SJCRH30 (cell line): ENCODE measurements at places on chromosomes 12 and 14. TPM values are rescaled to one million over a fixed set of nuclear protein-coding genes. Genes with fewer than 3 reads are reported as not detected.

The MORN3 gene
- total RNA-seq: 0.68 and 0.75 TPM in 2 replicates

- peak; percentile 91 for DNase-seq
Observed at GRCh38 chr14:76937181-76938091, 91.1 kb downstream of the IRF2BPL start.

DNA sequence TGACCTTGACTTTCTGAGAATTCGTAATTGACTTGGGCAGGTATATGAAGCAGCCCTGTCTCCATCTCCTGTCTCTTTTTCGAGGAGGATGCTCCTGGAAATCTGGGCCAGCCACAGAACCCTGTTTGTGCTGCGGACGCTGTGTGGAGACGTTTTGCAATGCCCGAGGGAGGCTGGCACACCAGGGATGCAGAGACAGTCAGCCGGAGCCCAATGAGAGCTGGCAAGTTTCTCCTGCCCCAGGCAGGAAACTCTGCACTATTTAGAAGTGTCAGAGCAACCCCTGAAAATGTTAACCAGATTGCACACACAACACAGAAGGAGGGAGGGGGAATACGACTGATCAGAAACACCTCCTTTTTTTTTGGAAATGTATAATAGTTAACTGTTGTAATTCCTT is 103.2 kb upstream of the DYRK2 start:
- no peak for DNase-seq

The PMCH gene
- total RNA-seq: not detected in 2 replicates

DNA sequence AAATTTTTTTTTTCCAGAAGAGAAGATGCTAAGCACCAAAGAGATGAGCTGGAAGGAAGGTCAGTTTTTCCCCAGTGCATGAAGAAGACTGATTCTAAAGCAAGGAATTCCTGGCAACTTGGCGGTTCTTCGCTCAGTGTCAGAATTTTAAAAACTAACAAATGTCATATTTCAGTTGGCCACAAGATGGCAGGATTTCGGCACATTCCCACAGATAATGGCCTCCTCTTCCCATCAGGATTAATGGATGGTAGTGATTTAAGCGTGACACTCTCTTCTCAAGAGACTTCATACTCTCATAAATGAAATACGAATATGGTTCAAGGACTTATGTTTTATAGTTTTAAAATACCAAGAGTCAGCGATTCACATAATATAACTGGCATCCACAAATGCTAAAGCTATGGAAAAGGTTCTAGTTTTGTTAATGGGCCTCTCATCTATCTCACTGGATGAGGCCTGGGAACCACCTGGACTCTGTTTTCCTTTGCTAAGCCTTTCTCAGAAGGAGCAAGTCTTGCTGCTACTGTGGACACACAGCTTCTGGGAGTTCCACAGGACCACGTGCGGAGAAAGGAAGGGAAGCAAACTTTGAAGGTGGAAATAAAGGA is 46.1 kb upstream of the PTPRO start:
- DNase-seq: peak; percentile 10

DNA sequence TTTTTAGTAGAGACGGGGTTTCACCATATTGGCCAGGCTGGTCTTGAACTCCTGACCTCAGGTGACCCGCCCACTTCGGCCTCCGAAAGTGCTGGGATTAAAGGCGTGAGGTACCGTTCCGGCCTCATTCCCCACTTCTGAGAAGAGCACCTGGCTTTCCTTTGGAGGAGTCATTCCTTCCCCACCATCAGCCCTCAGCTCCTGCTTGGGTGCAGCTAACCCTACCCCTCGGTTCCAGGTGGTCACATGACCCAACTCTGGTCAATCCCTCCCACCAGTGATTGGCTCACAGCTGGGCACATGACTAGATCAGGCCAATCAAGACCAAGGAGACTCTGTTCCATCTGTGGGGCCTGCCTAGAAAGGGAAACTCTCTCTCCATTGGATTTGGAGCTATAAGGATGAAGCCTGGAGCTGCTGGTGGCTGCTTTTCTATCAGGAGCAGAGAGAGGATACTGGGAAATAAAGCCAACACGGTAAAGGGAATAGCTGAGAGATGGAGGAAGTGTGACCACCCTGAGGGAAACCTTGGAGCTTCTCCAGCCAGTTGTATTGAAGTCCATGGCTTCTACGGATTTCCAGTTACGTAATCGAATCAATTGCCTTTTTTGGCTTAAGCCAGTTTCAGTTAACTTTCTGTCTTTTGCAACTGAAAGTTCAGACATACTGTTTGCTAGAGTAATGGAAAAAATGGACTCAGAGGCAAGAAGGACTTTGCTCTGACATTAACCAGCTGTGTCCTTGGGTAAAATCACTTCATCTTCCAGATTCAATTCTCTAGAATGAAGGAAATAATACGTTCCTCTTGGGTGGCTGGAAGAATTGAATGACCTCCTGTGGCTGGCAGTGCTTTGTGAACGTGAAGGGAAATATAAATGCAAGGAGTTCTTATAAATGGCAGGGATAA is 19.7 kb upstream of the IFT81 start:
- DNase-seq: no peak

GRCh38 chr14:65229748-65230728 is 127.7 kb upstream of the MAX start:
- DNase-seq: peak; percentile 17

DNA sequence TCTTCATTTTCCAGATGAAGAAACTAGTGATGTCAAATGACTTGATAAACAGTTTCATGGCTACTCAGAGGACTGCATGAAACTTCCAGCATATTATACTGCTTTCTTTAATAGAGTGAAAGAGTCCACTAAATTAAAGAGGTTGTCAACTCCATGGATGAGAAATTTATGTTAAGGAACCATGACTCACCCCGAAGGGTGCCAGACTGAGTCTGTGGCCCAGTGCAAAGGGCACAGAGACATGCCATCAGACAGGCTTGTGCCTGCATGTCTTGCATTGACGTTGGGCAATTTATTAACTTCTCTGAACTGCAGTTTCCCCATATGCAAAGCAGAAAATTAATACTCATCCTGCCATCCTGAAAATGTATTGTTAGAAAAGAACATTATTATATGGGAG is 382.4 kb downstream of the APAF1 start:
- no peak for DNase-seq

DNA sequence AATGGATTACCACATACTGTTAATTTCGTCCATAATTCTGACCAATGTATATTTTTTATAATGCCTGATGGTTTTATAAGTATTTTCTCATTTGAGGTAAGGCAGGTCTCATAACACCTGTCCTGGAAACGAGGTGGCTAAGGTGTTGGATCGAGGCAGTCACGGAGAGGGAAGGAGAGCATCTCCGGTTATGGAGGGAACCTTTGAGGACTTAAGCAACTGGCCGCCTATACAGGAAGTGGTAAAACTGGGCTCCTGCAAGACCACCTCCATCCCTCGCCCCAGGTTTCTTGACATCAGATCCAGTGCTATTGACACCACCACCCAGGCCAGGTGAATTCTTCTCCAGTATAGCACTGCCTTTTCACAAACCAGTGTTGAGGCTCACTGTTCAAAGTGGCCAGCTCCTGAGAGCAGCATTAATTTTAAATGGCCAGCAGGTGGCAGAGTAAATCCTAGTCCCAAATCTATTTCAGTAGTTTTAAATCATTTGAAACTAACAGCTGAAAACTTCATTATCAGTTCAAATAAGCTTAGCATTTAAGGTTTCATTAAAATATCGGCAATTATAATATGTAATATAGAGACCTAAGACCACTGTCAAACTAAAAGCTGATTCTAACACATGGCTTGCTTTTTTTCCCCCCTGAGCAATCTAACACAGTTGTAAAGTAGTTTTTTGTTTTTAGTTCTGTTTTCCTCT is 100.8 kb downstream of the PPM1A start:
- peak; percentile 75 for DNase-seq
